Stimulated activated CD8-positive, alpha-beta memory T cell treated with anti-CD3 and anti-CD28 coated beads, Interleukin-15, amount 100 ng/mL, for 24 hours (primary cell): ENCODE measurements at places on chromosomes 7 and 10.

DNA sequence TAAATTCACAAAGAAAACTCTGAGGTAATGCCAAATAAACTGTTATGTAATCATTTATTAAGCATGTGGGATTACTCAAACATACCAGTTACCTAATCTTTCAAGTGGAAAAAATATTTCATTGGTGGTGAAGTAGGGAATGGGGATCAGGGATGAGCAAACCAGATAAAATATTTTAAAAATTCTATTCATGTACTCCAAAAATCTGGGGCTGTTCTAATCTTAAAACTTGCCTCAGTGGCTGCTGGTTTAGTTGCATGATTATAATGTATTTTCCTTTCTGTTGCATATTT lies 19.5 kb downstream of the LMOD2 start:
- DNase-seq: no peak

DNA sequence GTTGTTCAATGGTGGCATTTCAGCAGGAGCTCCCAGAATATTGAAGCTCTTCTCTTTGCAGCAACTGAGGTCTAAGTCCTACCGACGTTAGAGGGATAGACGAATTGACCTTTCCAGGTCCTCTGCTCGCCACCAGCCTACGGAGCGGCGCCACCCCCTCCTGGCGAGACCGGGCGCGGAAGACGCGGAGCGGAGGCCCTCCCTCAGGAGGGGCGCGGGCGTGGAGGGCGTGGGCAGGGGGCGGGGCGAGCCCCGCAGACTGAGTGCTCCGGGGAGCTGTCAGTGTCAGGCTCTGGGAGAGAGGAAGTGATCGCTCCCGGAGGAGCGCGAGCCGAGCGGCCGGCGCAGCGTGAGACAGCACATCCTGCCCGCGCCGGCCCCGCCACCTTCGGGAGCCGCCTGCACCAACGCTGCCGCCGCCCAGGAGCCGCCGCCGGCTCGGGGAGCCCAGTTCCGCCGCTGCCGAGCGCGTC lies at the start of gene DYNC1I1:
DYNC1I1 (plus strand) TSS at position 257 of the 473 bp plus-strand sequence. CDS start 32,176 bp downstream, outside the sequence.
- DNase-seq: no peak

DNA sequence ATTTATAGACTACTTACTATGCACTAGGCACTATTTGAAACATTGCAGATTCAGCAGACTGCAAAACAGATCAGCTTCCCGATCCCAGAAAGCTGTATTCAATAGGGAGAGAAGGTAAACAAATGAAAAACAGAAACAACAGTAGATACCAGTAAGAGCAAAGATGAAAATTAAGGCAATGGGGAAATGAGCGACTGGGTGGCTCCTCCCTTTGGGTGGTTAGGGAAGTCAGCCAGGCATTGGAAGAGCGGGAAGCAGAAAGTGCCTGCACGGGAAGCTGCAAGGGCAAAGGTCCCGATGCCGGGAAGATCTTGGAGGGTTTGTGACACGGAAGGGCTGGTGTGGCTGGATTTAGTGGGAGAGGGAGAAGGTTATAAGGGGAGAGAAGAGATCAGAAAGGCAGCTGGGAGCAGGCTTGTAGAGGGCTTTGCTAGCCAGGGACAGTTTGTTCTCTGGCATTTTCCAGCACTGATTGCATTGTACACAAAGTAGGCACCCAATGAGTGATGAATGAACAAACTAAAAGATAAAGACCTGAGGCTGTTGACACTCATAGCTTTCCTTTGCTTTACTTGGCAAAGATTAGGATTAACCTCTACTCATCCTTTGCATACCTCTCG lies 67.8 kb downstream of the NAMPT start:
- no peak for DNase-seq

- no peak for DNase-seq
Measured at GRCh38 chr7:29230871-29231345, 36.3 kb downstream of the CHN2 start.

DNA sequence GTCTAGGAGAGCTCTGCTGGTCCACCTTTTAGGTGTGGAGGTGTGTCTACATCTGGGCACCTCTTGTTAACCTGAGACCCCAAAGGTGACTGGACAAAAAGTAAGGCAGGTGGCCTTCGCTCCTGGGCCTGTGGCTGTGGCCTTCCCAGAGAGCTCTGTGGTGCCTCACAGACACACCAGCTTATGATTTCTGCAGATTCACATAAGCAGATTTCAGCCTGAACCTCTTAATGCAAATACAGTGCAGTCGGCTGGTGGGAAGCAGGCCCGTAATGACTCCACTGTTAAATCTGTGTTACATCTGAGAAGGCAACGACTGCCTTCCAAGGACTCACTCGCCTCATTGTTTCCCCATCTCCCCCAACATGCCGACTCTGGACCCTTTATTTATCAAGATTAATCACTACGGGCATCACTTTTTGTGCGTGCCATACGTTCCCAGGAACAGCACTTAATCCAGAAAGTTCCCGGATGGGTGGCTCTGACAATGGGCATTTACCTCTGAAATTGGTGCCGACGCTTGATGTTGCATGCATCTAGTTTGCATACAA lies 119.8 kb downstream of the EBF3 start:
- no peak for DNase-seq

- no peak for DNase-seq
Measured at GRCh38 chr10:6274040-6274439, 71.3 kb downstream of the PFKFB3 start.

DNA sequence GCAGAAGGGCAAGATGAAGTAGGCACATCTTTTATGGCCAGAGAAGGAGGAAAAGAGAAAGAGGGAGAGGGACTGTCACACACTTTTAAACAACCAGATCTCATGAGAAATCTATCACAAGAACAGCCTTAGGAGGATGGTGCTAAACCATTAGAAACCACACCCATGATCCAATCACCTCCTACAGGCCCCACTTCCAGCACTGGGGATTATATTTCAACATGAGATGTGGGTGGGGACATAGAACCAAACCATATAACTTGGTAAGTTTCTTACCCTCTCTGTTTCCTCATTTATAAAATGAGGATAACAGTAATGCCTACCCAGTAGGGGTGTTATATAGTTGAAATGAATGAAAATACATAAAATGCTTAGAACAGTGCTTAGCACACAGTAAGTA lies 66.0 kb downstream of the CHCHD3 start:
- no peak for DNase-seq

- DNase-seq: no peak
Measured at GRCh38 chr10:5570007-5570655, 45.4 kb downstream of the CALML3 start.

GRCh38 chr7:141190495-141190894 lies 116.6 kb downstream of the TMEM178B start:
- no peak for DNase-seq

- no peak for DNase-seq
Measured at GRCh38 chr7:1076184-1077072, 11.5 kb upstream of the GPER1 start.

DNA sequence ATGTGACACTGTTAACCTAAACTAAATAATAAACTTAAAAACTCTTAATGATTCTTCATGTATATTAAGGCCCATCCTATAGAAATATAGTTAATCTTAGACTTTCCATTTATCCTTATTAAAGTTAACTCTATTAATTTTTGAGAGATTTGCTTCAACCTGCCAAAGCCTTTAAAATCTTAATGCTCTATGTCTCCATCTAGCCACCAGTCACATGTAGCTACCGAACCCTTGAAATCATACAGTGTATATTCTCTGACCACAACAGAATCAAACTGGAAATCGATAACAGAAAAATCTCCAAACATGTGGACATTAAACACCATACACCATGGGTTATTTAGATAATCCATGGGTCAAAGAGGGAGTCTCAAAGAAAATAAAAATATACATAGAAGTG lies 51.9 kb downstream of the ASZ1 start:
- no peak for DNase-seq

GRCh38 chr7:150879345-150879744 lies 27.0 kb downstream of the AOC1 start:
- DNase-seq: no peak

- no peak for DNase-seq
Measured at GRCh38 chr7:80129785-80130184, 4.8 kb upstream of the GNAI1 start.

GRCh38 chr7:84216472-84216871 lies 21.9 kb upstream of the SEMA3A start:
- no peak for DNase-seq

GRCh38 chr7:4083513-4083912 lies 598.6 kb upstream of the FOXK1 start:
- DNase-seq: no peak

GRCh38 chr10:86284355-86285105 lies 82.1 kb downstream of the GRID1 start:
- no peak for DNase-seq

DNA sequence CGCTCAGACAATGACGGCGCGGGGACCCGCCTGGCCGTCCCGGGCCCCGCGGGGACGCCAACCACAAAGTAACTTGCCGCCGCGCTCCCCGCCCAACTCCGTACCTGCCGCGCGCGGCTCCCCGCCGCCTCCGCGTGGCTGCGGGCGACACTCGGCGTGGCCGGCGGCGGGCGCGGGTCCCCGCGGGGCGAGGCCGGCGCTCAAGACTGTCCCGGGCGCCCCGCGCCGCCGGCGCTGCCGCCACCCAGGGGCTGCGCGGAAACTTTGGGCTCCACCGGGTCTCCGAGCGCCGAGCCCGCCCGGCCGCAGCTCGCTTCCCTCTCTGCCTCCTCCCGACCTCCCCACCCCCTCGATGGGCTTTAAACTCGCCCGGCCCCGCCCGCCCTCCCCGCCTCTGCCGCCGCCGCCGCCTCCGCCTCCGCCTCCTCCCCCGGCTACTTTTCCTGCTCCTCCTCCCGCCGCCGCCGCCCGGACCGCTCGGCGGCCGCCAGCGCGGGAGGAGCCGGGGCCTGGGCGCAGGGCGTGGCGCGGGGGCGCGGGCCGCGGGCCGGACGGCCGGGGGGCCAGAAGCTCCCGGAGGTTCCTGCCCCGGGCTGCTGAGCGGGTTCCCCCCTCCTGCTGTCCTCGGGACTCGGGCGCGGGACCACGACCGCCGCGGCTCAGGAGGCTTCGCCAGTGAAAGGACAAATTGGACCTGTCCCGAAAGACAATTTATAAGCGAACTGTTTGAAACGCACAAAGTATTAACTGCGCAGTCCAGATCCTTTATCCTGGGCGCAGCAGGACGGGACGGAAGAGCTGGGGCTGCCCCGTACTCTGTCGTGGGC lies 10.6 kb upstream of the GRB10 start:
- no peak for DNase-seq

DNA sequence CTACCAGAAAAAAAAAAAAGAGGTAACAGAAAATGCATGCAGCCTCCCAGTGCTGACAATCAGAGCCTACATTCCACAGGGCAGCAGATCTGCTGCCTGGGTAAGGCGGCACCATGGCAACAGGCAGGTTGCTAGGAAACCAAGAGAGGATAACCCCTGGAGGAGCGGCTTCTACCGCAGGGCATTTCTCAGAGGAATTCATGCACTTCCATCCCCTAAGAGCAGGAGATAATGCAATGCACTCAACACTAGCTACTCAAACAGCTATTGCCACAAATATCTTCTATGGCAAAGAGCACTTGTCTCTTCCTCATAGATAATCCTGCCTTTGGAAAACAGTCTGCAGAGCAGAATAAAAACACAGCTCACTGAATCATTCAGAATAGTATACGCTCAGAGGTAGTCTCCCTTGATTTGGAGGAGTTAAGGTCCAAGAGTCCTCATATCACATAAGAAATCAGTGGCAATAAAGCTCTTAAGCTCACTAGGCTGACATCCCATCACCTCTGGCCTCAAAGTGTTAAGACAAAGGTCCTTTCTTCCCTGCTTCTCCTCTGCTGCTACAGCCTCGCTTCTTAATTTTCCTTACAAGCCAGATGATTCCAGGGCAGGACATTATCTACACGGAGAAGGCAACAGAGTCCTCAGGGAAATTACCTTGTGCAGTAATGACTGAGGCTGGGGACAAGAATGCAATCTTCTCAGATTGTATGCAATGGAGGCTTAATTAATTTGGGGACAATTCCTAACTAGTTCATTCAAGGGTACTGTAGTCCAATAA lies 10.7 kb downstream of the PSAP start:
- no peak for DNase-seq

DNA sequence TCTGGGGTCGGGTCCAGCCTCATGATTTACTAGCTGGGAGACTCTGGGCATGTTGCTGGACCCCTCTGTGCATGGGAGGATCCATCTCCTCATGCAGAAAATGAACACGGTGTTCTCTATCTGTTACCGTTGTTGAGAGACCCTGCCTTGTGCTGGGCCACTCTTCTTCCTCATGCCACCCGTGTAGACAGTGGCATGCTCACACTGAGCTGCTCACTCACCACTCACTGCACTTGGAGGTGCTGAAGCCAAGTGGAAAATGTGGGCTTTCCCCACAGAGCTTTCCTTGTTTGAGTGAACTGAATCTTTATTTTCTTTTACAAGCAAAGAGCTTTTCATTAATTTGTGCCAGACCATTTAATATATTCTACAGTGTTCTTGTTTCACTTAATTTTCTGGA lies 77.5 kb upstream of the GDF10 start:
- no peak for DNase-seq

DNA sequence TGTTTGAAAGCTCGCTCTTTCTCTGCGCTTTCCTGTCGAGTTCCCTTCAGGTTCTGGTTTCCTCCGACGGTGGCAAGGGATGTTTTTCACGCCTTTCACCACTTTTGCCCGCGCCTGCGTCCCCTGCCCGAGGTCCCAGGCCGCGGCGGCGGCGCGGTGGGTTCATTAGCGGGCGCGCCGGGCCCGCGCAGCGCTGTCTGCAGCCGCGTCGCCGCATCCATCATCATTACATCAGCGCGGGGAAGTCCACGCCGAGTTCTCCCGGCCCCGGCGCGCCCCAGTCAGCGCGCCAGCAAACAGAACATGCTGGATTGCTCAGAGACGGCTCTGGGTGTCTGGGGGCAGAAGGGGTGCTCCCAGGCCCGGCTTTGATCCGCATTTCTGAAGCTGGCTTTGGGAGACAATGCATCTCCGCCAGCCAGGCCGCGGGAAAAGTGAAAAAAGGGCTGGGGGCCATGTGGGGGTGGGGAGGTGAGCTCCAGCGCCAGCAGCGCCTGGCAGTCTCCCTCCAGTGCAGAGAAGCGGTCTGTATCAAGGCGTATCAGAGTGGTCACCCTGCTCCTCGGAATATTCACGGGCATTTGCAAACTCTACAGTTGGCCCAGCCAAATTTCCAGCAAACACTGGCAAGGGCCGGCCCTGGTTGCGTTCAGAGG lies 8.9 kb downstream of the GLI3 start:
- no peak for DNase-seq

- DNase-seq: no peak
Measured at GRCh38 chr7:144397086-144397485, 6.4 kb downstream of the NOBOX start.

- DNase-seq: no peak
Measured at GRCh38 chr10:87634311-87634710, 25.4 kb upstream of the PAPSS2 start.

GRCh38 chr10:60846173-60846572 lies 67.9 kb downstream of the CDK1 start:
- no peak for DNase-seq

DNA sequence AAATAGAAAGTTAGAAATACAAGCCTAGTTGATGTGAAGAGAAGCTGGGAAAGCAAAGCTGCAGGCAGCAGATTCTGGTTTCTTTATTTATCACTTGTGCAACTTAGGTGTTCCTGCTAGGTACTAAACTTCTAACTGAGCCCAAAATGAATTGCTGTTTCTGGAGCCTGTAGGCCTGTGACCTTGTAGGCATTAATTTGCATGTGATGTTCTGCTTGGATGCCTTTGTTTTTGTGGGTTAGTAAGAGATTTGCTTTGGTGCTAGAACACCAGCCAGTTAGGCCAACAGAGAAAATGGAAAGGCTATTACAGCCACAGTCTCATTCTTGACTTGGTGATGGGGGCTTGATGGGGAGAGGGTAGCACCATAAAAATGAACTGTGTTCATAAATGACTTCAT lies 370.7 kb downstream of the PPP1R3A start:
- no peak for DNase-seq
